ENCODE measurements at places on chromosomes 1 and 21.

- no peak for DNase-seq
These were observed 90.9 kb downstream of the IER5 start for GRCh38 chr1:181179279-181179986.

GRCh38 chr1:51058858-51059257 lies 43.2 kb upstream of the C1orf185 start:
- no peak for DNase-seq

GRCh38 chr1:188432427-188432826 lies 1603.7 kb downstream of the PLA2G4A start:
- DNase-seq = no peak

- no peak for DNase-seq
These were observed 637.3 kb downstream of the MATN1 start for GRCh38 chr1:30085811-30086770.

GRCh38 chr1:192061556-192061955 lies 96.7 kb upstream of the RGS18 start:
- no peak for DNase-seq

DNA sequence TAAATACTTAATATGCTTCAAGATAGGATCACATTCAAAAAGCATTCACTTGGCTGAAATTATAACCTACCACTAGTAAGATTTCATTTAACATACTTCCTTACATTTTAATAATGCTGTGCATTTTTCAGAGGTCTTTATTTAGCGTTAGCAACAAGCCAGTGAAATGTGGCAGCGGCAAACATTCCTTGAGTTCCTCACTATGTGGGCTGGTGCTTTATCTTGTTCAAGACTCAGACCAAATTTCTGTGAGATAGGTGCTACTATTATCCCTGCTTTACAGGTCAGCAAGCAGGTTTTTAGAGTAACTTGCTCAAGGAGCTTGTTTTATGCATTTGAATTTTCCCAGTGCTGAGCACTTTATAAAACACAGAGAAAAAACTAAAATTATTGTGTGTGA lies 132.7 kb downstream of the PLPPR4 start:
- DNase-seq = no peak

DNA sequence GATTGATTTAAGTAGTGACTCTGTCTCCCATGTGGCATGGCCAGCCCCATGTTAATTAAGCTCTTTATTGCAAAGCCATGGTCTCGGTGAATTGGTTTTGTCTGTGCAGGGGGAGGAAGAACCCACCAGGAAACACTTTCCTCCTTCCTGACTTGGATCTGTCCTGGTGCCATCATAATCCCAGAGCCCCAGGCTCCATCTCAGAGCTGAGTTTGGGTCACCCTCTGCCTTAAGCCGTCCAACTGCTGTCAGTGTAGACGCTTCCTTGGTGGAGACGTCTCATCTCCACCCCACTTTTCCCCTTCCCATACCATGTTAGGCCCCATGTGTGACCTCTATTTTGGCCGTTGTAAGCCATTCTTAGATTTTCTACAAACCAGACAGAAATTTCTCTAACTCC lies 36.0 kb upstream of the COL6A2 start:
- no peak for DNase-seq

DNA sequence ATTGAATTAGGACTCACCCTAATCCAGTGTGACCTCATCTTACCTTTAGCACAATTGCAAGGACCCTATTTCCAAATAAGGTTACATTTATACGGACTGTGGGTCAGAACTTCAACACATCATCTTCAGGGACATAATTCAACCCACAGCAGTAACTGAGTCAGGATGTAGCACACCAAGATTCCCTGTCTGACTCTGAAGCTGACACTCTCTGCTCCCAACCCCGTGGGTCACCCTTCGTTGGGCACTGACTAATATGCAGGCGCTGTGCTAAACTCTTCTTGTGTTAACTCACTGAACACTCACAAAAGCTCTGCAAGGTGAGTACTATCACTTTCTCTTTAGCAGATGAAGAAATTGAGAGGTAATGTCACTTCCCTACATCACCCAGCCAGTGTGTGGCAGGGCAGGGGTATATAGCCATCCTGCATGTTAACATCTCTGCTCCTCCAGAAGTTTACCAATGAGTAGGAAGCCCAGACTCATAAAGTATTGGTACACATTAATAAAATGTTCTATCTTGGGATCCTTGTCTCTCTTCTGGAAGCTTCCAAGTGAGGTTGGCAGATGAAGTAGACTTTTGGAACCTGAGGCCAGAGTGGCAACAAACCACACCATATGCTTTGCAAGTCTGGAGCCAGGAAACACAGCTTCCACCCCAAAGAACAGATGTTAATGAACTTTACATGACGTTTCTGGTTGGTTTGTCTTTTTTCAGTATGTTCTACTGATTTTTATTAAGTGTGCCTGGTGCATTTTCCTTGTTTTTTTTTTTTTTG lies 139.2 kb upstream of the KLHDC7A start:
- DNase-seq = no peak

DNA sequence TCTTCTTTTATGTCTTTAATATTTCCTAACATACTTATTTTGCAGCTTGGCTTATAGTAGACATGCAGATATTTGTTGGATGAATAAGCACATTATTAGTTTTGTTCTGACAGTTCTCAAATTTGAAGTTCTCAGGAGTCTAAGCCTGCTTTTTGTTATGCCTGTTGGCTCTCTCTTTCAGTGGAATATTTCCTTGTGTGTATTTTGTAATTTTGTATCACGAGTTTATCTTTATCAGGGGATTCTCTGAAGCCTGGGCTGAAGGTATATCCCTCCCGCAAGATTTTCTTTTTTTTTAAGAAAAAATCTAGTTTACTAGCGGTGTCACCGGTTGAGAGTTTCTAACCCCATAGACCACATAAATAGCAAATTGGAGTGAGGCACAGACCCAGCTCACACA lies 105.9 kb downstream of the RGL1 start:
- no peak for DNase-seq

GRCh38 chr1:202682477-202682876 lies 27.8 kb downstream of the SYT2 start:
- DNase-seq = no peak

GRCh38 chr1:39294531-39294930 lies 90.0 kb downstream of the MACF1 start:
- DNase-seq = no peak

- DNase-seq = no peak
These were observed 59.2 kb downstream of the WARS2 start for GRCh38 chr1:119081267-119081666.

GRCh38 chr1:24694380-24694843 lies 50.8 kb upstream of the CLIC4 start:
- no peak for DNase-seq

DNA sequence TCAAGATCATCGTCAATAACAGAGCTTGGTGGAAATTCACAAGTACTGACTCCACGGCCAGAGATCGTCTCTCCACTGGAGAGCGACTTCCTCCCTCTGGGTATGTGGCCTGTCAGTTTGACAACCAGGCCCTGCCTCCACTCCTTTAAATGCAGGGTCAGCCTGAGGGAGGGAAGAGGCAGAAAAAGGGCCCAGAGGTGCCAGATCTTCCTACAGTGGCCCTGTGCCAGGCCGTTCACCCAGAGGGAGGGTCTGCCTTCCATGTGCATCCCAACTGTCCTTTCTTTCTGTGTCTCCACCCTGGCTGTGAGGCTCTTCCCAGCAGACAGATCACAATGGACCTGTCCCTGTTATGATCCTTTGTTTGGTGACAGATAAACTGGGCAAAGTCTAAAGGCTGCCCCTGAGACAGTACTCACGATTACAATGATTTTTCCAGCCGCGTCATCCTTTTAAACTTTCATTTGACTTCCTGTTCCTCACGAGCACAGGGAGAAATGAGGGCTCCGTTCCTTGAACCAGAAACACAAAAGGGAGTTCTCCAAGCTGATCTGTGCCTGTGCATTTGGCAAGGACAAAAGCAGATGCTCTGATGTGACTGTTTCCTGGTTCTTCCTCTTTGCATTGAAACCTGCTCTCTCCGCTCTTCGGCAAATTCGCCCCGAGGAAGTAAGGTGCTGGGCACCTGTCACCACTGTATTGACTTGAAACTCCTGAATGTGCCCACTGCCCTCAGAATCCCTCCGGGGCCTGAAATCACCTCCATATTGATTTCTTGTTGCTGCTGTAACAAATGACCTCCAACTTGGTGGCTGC lies 126.7 kb downstream of the PGBD5 start:
- DNase-seq = no peak

- no peak for DNase-seq
These were observed 232.6 kb downstream of the COL11A1 start for GRCh38 chr1:102875756-102876155.

GRCh38 chr1:183711741-183712361 lies 58.7 kb upstream of the APOBEC4 start:
- DNase-seq = no peak

DNA sequence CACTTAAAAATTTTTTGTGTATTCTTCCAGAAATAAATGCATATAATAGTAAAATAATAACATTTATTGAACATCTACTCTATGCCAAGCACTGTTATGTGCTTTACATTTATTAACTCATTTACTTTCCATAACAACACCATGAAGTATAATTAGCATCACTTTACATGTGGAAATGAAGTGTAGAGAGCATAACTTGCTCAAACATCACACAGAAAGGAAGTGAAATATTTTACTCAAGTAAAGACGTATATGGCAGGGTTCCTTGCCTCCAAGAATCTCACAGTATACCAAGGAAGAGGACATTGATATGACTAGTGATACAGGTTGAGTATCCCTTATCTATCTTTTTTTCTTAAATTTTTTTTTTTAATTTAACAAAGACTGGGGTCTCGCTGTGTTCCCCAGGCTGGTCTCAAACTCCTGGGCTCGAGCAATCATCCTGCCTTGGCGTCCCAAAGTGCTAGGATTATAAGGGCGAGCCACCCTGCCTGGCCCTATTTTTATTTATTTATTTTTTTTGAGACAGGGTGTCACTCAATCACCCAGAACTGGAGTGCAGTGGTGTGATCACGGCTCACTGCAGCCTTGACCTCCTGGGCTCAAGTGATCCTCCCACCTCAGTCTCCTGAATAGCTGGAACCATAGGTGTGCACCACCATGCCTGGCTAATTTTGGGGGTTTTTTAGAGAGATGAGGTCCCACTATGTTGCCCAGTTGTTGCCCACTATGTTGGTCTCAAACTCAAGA lies 7.7 kb upstream of the CLIC4 start:
- DNase-seq = no peak

GRCh38 chr1:154430903-154431302 lies 25.8 kb downstream of the IL6R start:
- DNase-seq = no peak

DNA sequence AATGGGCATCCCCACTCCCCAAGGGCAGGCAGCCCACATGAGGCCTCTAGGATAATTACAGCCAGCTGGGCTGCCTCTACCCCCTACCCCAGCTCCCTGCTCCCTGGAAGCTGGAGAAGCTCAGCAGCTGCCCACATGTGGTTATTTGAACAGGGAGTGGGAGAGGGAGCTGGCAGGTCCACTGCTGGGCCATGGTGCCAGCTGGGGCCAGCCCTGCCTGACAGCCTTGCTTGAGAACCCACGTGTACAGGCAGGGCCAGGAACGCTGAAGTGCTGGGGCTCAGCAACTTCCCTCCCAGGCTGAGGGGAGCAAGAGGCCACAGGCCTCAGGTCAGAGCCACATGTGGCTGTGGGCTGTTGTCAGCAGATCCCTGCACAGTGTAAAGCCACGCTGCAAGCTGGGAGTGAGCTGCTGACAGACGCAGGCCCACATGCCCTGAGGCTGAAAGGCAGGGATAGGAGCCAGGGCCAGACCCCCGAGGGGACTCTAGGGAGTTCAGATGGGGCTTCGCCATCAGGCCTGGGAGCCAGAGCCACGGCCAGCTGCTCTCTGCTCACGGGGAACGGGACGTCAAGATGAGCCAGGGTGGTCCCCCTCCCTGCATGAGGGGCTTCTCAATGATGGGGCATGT lies 129.0 kb downstream of the SYF2 start:
- no peak for DNase-seq

DNA sequence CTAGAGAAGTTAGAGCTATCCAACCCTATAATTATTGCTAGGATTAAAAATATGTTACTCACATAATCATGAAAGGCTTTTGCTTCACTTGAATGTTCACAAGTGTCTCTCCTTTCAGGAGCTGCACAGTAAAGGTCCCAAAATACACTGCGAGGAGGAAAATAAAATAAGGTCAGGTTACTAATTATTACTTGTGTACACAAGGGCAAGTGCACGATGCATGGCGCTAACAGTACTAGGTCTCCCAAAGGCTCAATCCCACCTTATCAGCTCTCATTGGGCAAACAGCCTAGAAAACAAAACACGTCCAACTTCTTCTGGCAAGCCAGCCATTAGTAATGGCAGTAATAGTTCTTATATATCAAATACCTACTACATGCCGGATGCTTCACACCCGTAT lies 4.4 kb downstream of the SSBP3 start:
- no peak for DNase-seq

DNA sequence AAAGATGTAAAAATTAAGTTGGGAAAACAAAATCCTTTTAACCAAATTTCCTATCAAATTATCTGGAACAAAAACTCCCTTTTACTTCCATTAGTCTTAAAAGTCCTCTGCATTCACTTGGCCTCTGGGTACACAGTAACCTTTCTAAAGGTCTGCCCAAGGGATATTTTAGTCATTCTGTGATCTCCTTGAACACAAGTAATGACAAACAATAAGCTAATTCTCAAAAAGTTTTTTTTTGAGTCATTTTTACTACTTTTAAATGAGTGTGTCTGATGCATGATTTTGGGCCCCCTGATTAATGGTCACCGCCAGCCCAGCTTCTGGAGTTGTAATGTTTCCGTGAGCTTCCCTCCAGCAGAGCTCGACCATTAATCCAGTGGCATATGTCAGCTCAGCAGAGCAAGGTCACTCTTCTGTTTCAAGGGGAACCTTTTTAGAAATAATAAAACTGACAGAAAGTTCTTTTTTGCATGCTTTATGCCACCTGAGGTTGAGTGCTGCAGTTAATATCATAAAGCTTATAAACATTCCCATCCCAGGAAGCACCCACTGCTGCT lies 14.3 kb downstream of the SAMSN1 start:
- no peak for DNase-seq

GRCh38 chr1:93723110-93723509 lies 41.5 kb upstream of the BCAR3 start:
- no peak for DNase-seq

- no peak for DNase-seq
These were observed 43.6 kb downstream of the ALG6 start for GRCh38 chr1:63411066-63411465.

DNA sequence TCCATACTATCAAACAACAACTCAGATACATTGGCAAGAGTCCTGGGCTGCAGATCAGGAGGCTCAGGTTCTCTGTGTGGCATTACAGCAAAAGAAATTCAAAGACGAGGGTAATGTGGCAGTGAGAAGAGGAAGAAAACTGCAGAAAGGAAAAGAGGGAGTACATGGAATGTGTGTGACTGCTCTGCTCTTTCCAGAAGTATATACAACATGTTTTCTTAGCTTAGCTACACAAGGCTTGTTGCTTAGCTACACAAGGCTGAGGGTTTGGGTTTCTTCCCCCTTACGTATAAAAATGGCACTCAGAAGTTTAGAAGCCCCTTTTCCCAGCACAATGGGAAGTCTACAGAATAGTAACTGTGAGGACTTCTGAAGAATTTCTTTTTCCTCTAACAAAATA lies 86.0 kb downstream of the PRRX1 start:
- no peak for DNase-seq

- DNase-seq = no peak
These were observed 7.0 kb downstream of the PCP4 start for GRCh38 chr21:39874206-39874605.

- peak; percentile 52 for DNase-seq
These were observed 19.7 kb downstream of the RCC2 start for GRCh38 chr1:17419626-17420328.

GRCh38 chr1:86992861-86993260 lies 78.4 kb downstream of the HS2ST1 start:
- DNase-seq = no peak
